Smooth muscle cell of the umbilical artery (primary cell): ENCODE measurements at places on chromosomes 11 and 22. TPM values are rescaled to one million over a fixed set of nuclear protein-coding genes. Genes with fewer than 3 reads are reported as not detected.

Gene MAJIN
- under 0.01 TPM in 1 of 2 replicates, not detected in the other for total RNA-seq

Gene MUC5AC
- total RNA-seq: not detected in 2 replicates

Gene ARHGAP1
- total RNA-seq: 45.7 and 85.3 TPM in 2 replicates

Gene TESMIN
- total RNA-seq: 0.30 and 0.78 TPM in 2 replicates

Gene PRAME
- total RNA-seq: not detected in 2 replicates

Gene SCN2B
- total RNA-seq: under 0.01 TPM in 1 of 2 replicates, not detected in the other

Gene DTX4
- 1.8 and 2.7 TPM in 2 replicates for total RNA-seq

Gene LUZP2
- 1.1 and 8.0 TPM in 2 replicates for total RNA-seq
